ENCODE measurements at places on chromosomes 2 and 18.

GRCh38 chr2:15941481-15941850 is 1.1 kb downstream of the MYCN start:
- no peak for DNase-seq

GRCh38 chr2:129744649-129745048 is 234.8 kb upstream of the RAB6C start:
- no peak for DNase-seq

- no peak for DNase-seq
These were observed 165.0 kb downstream of the BCL2 start for GRCh38 chr18:63154350-63155152.

- DNase-seq = no peak
These were observed 24.5 kb upstream of the XPO1 start for GRCh38 chr2:61562615-61563014.

DNA sequence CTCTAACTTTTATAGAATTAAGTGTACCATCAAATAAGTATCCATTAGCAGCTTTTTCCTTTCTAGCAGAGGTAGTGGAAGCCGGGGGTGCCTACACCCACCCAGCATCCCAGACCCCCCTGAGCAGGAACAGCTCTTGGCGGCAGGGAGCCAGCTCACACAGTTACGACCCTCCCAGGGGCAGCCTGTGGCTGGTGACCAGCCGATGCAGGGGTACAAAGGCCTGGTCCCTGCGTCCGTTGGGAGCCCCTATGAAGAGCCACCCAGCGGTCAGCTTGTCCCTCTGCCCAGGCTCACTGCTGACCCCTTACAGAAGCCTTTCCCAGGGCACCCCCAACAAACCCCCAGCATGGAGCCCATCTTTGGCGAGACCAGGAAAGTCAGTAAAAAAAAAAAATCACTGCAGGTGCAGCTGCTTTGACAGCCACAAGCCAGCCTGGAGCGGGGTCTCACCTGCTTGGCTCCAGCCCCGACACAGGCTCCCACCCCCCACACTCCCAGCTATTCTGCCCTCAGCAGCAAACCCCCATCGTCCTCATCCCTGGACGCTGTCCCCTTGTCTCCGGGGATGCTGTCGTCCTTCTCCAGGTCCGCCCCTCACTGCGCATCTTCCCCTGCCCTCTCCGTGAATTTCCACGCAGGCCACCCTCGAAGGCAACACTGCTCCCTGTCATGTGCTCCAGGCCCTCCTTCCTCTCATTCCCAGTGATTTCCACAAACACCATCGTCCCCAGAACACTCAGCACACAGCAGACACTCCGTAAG is 43.1 kb downstream of the GPC1 start:
- DNase-seq = no peak

DNA sequence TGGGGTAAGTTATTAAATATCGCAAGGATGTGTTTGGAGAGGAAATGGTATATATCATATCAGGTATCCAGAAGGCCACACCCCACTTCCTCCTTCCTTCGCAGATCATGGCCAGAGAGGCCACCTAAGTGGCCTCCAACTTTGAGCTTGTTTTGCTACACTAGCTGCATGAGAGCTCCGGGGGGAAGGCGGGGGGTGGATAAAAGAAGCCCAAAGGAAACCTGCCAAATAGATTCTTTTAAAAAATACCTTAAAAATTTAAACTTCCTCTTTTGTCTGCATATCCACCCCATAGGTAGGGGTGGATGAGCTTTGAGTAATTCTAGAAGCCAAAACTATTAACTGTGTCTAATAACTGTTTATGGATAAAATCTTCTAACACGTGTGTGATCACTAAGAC is 5.7 kb upstream of the TTR start:
- DNase-seq = no peak

DNA sequence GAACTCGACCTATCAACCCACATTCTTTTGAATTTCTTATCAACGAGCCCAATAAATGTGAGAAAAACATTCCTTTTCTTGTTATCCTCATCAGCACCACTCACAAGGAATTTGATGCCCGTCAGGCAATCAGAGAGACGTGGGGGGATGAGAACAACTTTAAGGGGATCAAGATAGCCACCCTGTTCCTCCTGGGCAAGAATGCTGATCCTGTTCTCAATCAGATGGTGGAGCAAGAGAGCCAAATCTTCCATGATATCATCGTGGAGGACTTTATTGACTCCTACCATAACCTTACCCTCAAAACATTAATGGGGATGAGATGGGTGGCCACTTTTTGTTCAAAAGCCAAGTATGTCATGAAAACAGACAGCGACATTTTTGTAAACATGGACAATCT is 378.2 kb downstream of the STK39 start:
- no peak for DNase-seq

GRCh38 chr2:210302326-210302725 is 12.6 kb downstream of the MYL1 start:
- DNase-seq = no peak

- DNase-seq = no peak
These were observed 289.2 kb downstream of the LRRTM4 start for GRCh38 chr2:77232909-77233425.

DNA sequence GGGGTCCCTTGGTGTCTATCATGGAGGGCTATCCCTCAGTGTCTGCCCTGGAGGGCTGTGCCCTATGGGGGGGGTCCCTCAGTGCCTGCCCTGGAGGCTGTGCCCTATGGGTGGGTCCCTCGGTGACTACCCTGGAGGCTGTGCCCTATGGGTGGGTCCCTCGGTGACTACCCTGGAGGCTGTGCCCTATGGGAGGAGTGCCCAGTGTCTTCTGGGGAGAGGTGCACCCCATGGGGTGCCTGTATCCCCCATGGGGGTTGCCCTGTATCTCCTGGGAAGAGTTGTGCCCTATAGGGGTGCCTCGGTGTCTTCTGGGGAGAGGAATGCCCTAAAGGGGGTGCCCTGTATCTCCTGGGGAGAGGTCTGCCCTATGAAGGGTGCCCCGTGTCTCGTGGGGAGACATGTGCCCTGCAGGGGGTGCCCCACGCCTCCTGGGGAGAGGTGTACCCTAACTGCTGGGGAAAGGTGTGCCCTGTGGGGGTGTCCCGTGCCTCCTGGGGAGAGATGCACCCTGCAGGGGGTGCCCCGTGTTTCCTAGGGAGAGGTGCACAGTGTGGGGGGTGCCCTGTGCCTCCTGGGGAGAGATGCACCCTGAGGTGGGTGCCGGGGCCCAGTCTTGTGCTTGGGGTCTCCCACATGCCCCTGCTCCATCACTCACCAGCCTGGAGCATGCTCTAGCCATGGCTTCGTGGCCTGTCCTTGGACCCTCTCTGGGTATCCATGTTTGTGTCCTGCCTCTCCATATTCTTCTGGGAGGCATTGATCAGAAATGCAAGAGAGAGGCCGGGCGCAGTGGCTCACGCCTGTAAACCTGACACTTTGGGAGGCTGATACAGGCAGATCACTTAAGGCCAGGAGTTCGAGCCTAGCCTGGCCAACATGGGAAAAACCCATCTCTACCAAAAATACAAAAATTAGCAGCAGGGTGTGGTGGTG is 215.6 kb downstream of the HDAC4 start:
- DNase-seq = no peak

DNA sequence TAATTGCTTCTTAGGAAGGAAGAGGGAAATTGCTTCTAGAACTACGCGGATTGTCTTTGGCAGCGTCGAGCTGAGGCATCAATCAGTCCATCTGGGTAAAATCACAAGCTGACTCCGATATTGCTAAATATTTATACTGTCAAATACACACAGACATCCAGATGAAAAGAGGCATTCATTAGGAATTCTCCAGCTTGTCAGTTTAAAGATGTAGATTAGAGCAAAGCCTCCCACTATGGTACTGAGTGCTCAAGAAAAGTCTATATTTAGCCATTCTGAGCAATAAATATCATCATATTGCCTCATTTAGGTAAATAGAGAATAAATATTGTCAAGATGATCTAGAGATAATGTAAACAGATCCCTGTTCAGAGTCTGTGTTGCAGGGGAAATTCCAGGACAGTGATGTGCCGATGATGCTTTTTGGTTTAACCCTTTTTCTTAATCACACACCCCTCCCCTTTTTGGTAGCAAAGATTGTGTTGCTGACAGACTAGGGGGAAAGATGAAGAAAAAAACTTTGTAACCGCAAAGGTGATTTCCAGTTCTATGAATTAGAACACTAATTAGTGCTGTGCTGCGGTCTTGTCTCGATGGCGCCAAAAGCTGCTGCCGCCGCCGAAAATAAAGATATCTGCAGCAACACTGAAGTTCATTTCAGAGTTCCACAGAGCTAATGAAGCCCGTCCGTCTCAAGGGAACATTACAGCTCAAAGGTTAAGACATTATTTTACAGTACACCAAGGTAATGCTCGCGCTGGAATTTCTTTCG is 171.8 kb downstream of the PTGR3 start:
- no peak for DNase-seq

DNA sequence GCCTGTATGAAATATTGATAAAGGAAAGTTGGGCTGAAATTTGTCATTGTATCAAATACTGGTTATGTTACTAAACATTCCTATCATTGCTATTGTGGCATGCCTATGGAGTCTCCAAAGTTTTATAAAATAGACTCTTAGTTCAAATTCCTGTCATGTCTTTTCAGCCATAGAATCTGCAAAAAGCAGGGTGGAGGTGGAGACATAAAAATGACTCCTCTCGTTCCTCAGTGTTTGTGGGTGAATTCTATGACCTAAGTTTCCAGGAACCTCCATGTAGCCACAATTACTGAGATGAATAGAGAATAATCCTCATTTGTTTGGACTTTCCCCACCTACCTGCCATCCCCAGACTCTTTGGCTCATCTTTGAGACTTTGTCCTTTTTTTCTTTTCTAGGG is 326.3 kb upstream of the ETAA1 start:
- DNase-seq = no peak

DNA sequence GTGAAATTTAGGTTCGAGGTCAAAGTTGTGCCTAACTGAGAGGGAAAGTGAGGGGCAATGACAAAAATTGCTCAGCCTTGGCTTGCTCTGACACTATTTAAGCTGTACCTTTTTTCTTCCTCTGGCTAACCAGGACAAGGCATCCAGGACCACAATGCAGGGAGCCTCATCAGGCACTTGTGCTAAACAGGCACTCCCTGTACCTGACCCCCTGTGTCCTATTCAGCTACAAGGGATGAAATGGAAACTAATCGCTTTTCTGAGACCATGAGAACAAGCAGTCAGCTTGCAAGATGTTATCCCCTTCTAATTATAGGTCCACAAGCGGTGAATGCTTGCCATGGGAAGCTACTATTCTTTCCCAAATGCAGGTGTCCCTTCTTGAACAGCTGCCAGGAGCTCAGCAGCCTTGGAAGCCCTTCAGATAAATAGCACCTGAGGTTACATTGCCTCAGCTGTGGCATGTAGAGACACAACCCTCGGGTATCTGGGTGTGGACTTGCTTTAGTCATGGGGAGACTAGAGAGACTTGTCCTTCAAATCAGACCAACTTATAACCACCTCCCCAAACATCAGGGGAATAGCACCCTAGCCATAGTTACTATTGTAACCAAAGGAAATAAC is 19.1 kb upstream of the ITGA6 start:
- no peak for DNase-seq

DNA sequence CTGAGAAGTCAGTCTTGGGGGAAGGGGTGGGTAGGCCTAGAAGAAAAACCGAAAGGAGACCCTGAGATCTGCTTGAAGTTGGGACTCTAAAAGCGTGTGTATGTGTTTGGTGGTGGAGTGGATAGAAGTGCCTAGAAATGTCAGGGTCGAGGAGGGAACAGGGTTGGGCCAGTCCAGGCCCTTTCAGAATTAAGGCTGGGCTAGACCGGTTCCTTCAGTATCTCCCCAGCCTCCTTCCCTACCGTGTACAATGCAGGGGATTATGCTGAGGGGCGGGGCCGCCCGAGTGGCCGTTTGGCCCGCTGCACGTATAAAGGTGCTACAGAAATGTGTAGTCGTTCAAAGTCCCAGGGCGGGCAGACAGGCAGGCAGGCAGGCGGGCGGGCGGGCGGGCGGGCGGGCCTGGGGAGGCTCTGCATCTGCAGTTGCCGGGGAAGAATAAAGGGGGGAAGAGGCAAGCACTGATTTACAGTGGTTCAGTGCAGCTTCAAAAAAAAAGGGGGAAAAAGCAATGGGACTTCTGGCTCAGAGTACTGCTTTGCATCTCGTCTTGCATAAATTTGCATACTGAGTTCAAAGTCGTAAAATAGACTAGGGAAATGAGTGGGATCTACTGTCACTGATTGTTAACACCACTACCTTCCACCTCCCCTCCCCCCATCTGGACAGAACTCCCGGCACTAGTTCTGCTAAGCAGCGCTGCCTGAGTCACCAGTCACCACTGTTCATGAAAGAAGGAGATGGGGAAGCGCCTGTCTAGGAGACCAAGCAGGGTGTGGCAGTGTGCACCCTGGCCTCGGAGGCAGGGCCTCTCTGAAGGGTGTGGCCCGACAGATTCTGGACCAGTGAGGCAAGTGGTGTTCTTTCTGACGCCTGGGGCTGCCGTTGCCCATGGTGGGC is 3.6 kb downstream of the IGFBP2 start:
- DNase-seq = no peak

DNA sequence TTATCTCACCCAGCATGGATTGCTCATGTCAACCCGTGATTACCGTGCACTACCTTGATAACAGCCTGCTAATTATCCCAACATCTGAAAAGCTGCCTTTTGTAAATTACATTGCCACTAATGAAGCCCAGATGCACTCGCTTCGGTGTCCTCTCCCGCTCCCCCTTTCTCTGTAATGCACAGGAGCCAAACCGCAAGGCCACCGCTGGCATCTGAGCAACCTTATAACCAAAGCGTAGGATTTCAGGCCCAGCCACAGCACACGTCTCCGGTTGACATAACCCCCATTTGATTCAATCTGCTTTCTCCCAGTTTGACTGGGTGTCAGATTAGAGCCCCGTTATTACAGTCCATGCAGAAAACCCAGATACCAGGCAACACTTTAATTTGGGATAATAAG is 341.2 kb downstream of the ALK start:
- no peak for DNase-seq

DNA sequence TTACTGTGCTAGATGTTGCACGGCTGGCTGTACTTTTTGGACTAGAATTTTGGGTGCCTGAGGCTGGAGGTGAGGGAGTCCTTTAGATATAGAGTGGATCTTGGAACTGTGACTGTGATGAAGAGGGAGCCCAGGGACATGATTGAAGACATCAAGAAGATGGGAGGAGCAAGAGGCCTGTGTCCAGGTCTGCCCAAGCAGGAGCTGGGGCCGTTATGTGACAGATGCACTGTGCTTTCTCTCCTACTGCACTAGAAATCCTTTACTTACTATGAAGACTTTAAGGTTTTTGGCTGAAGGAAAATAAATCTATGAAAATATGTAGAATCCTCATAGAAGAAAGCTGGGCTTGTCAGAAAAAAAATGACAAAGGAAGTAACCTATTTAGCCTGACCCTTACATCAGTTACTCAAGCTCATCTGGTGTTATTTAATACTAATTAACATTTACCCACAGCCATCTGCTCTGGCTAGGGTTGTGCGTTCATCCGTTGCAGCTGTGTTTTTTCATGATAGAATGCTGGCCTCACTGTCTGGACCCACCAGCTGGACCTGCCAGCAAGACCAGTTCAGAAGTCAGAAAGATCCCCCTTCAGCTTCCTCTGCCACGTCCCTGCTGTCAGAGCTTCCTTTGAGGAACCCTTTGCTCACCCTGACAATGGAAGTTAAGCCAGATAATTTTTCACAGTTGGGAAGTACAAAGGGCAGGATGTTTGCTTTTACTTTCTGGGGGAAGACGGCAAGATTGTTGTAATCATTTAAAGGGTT is 16.7 kb downstream of the TSN start:
- DNase-seq = no peak

- no peak for DNase-seq
These were observed 44.7 kb downstream of the GYPC start for GRCh38 chr2:126700677-126701076.

GRCh38 chr18:52861558-52861957 is 521.6 kb downstream of the DCC start:
- DNase-seq = no peak

Measured in stimulated activated CD4-positive, alpha-beta T cell treated with anti-CD3 and anti-CD28 coated beads, Interleukin-12 subunit alpha, Interleukin-12 subunit beta, amount 100 ng/mL, for 24 hours (primary cell).